Activated T-cell treated with anti-CD3 and anti-CD28 coated beads for 24 hours (primary cell): ENCODE measurements at places on chromosomes 12 and 14.
A peak's percentile ranks its signal among the peaks of the same experiment; 100 is the strongest.

DNA sequence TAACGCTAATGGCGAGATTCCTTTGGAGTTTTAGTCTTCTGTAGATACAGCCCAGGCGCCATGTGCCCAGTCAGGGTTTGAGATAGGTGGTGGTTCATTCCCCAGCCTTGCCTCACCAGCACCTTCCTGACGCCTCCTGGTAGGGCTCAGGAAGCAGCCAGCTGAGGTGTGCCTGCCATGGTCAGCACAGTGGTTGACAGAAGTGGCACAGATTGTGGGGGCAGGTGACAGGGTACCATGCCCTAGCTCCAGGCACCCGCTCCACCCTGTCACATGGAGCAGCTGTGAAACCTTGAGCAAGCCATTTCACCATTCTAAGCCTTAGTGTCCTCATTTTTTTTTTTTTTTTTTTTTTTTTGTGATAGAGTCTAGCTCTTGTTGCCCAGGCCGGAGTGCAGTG lies 45.6 kb downstream of the EVL start:
- no peak for DNase-seq

- no peak for DNase-seq
Measured at GRCh38 chr12:50614167-50614759, 109.5 kb downstream of the DIP2B start.

DNA sequence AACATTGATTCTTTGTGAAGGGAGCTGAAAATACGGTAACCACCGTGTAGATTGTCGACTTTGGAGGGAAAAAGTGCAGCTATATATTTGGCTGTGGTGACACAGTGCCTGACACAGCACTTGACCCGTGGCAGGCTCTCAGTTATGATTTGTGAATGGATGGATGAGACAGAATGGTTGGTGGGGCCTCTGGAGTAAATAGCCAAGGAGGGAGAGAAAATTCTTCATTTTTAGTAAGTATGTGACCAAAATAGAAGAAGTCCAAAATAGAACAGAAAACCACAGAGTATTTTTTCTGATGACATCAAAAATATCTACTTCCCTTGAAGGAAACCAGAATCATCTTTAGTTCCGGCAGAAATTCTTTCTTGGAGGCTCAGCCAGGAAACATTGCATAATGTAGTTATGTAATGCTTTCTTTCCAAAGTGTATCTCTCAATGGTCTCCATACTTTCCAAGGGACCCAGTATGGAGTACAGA lies 82.0 kb upstream of the WSCD2 start:
- DNase-seq = no peak

GRCh38 chr14:74670726-74671411 lies 42.0 kb downstream of the AREL1 start:
- DNase-seq = no peak

GRCh38 chr12:3313675-3314663 lies 177.0 kb upstream of the PRMT8 start:
- DNase-seq = no peak

DNA sequence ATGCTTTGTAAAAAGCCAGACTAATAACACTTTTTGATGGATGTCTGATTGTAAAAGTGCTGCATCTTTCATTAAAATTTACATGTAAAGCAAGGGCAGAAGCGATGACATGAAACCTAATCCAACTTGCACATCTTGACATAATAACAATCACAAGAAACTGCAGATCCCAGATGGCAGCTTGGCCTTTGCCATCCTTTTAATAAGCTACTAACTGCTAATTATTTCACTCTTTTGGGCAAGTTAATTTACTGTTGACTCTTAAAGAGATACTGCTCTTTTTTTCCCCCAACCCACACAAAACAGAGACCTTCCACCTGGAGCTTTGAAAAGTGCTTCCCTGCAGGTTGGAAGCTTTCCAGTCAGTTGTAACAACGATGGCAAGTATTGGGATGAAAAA lies 137.5 kb downstream of the NRXN3 start:
- DNase-seq = no peak

DNA sequence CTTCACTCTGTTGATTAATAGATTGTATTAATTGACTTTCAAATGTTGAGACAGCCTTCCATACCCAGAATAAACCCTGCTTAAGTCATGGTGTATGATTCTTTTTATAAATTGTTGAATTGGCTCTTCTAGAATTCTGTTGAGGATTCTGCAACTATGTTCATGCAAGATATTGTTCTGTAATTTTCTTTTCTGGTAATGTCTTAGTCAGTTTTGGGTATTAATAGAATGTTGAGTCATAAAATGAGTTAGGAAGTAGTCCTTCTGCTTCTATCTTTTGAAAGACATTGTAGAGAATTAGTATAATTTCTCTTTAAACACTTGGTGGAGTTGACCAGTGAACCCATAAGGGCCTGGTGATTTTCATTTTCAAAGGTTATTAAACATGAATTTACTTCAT lies 958.9 kb downstream of the LRFN5 start:
- DNase-seq = no peak

DNA sequence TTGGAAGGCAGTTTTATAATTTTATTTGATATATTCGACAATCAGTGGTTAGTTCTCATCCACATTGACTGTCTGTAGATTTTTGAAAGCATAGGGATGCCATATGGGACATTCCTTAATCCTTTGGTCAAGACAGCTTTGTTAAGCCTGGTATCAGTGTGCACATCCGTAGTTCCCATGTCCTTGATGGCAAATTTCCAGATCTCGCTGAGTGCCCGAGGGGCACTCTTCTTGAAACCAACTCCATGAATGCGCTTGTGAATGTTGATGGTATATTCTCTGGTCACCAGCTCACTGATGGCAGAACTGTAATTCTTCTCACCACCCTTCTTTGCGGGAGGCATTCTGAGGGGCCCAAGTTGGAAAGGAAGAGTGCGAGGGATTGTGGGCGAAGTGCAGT lies 6.1 kb upstream of the DENND5B start:
- no peak for DNase-seq

GRCh38 chr12:6337958-6338433 lies 3.9 kb downstream of the TNFRSF1A start:
- no peak for DNase-seq

DNA sequence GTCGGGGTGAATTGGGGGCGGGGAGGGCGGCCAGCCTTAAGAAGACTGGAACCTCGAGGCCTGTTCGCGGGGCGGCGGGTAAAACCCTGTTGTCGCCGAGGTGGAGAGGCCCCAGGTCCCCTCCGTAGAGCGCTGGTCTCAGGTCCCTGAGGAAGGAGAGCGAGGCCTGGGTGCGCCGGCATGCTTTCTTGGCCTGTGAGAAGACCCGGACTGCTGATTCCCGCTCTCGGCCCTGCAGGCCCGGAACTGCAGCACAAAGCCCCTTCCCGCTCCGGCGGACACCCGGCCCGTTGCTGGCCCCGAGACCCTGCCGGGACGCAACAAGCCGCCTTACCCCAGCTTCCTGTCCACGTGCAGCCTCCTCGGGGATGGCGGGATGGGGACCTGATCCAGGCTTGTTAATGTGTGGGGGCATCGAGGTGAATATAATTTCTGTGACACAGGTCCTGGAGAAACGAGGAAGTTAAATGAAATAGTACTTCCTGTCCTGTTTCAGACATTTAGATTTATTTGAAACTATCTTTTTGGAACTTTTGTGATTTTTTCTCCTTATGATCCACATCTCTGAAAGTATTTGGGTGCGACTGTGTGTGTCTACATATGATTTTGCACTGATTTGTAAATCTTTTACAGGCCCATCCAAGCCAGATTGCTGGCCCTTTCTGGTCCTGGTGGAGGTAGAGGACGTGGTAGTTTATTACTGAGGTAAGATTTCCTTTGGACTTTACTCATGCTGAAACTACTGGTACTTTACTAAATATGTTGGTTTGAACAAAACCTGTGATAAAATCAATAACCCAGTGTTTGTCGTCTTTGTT lies 600 bp downstream of the PNN start:
- peak; percentile 18 for DNase-seq

GRCh38 chr14:85313560-85314207 lies 216.3 kb upstream of the FLRT2 start:
- DNase-seq = no peak

GRCh38 chr12:102993537-102993936 lies 36.1 kb downstream of the ASCL1 start:
- no peak for DNase-seq

- DNase-seq = no peak
Measured at GRCh38 chr12:11497995-11498394, 102.6 kb upstream of the PRB2 start.

DNA sequence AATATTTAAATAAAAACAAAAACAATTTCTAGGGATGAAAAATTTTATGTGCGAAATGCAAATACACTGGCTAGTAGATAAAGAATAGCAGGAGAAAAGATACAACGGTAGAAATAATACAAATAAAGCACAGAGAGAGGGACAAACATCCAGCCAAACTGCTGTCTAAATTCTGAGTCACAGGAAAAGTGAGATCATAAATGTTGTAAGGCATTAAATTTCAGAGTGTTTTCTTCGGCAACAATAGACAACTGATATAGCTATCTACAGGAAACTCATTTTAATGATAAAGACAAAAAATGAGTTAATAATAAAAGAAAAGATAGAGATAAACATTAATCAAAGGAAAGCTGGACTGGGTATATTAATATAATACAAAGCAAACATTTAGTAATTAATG lies 122.2 kb downstream of the NTS start:
- DNase-seq = no peak

DNA sequence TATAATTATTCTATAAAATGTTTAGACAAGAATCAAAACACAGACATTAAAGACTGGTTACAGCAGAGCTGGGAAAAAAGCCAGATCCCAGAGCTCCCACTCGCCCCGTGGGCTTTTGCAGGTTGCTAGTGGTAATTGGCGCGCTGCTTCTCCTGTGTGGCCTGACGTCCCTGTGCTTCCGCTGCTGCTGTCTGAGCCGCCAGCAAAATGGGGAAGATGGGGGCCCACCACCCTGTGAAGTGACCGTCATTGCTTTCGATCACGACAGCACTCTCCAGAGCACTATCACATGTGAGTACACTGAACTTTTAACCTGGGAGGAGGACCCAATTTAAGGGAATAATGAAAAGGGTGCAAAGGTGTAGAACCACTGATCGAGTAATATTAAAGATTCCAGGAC lies 7.5 kb downstream of the TMEM52B start:
- no peak for DNase-seq

DNA sequence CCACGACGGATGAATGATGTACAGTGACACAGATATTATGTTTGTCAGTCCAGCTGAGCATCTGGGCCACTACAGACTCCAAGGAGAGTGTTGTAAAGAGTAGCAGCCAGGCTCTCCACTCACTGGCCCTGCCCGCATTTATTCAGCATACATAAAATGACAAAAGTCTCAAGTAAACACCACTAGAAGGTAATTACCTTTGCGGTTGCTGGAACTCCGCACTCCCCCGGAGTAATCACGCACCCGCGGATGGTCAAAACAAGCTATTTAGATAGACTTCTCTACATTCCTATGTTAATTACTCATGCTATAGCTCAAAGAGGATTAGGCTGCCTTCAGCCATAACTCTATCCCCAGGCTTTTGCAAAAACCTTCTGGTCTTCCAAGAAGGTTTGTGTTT lies 18.8 kb upstream of the STRAP start:
- no peak for DNase-seq

GRCh38 chr12:124780336-124780735 lies 83.3 kb downstream of the SCARB1 start:
- no peak for DNase-seq

DNA sequence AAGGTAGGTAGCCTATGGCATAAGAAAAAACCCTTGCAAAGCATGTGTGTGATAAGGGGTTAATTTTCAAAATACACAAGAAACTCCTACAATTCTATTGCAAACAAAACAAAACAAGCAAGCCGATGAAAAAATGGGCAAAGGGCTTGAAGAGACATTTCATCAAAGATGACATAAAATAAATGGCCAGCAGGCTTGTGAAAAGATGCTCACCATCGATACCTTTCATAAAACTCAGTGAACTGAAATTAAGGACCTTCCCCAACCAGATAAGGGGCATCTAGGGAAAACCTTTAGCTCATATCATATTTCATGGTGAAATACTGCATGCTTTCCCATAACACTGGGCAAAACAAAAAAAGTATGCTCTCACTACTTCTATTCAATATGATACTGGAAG lies 131.2 kb downstream of the PPM1H start:
- DNase-seq = no peak

DNA sequence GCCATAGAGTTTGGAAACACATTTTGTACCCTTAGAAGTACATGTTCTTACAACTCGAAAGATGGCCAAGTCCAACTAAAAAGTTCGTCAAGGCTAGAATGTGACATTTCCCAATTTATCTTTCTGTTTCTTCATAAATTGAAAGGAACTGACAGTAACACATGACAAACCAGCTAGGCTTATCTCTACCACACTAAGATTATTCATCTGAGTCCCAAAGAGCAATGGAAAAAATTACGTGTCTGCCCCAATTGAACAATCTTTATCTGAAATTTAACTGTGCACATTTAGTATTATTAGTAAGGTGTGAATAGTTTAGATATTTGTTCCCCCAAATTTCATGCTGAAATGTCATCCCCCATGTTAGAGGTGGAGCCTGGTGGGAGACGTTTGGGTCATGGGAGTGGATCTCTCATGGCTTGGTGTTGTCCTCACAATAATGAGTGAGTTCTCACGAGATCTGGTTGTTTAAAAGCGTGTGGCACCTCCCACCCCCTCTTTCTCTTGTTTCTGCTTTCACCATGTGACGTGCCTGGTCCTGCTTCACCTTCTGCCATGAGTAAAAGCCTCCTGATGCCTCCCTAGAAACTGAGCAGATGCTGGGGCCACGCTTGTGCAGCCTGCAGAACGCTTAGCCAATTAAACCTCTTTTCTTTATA lies 13.3 kb downstream of the CPM start:
- peak; percentile 16 for DNase-seq

DNA sequence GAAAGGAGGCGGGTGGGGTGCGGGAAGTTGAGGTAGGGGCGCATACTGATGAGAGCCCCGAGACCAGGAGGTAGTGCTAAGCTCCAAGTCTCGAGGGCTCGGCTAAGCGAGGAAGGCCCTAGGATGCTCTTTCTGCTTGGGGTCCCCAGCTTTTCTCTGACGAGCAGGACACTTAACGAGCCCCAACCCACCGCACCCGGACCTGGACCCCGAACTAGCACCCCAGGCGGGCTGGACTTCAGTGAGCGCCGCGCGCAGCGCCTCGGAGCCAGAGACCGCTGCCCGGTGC lies 4.7 kb upstream of the C1QL4 start:
- DNase-seq = no peak

- peak; percentile 74 for DNase-seq
Measured at GRCh38 chr14:23071244-23071920, 14.1 kb upstream of the CDH24 start.

- DNase-seq = no peak
Measured at GRCh38 chr14:103190741-103191140, 67.5 kb downstream of the TNFAIP2 start.
